T-helper 22 cell (primary cell): ENCODE measurements at places on chromosomes 1 and 21.

DNA sequence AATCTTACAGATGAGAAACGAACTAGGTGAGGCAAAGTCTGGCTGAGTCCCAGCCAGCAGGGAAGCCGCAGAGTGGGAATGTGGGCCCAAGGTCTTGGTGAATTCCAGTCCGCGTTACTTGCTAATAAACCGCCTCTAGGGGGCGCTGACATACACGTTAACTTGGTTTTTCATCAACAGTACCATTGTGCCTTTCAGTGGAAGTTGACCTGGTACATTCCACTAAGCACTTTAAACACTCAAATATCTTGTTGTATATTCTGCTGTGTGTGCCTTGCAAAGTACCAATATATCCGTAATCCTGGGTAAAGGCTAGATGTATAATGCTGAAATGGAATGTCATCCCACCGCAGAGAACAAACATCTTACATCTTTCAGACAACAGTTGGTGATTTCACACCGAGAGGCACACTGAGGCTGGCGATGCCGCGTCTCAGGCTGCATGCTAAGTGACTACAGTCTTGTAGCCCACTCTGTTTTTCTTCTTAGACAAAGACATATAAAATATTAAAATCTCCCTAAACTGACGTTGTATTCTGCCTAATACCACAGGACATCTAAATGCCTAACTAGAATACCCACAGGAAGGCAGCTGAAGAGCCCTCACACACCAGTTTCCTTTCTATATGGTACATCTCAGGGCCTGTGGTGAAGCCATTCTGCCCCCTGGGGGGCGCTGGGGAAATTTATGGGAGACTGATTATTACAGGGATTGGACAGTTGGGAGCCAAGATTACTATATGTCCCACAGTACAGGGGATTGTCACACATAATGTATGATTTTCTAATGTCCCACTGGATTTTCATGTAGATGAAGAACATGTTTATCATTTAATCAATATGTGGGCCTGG is 49.2 kb upstream of the C1orf198 start:
- DNase-seq: peak; percentile 44

DNA sequence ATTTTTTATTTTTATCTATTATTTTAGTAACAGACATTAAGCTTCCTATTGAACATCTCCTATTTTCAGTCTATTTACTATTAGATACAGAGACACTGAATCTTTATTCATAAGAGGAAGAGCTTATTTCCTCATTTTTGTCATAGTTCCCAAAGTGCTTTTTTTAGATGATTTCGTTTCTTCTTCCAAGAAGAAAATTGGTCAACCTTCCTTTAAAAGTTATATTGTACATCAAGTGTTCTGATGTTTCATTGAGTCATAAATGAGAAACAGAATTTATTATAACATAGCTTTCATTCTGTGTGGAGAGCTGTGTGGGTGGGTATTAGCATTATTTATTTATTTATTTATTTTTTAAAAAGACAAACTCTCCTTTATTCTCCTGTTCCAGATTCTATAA is 50.6 kb upstream of the BACH1 start:
- DNase-seq: no peak

DNA sequence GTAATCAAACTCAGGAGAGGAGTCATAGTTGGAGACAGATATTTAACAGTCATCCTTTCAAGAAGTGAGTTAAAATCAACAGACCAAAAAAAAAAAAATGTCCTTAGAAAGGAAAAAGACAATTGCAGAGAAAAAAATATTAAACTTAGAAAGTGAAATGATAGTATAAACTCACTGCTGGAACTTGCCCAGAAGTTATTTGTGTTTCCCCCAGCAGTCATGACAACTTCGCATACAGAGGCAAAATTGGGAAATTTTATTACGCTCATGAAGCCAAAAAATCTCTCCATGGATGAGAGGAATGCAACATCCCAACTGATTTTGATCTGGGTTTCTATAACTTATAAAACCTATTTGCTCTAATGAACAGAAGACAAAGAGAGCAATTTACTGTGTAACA is 198.2 kb downstream of the LRRC7 start:
- DNase-seq: no peak

DNA sequence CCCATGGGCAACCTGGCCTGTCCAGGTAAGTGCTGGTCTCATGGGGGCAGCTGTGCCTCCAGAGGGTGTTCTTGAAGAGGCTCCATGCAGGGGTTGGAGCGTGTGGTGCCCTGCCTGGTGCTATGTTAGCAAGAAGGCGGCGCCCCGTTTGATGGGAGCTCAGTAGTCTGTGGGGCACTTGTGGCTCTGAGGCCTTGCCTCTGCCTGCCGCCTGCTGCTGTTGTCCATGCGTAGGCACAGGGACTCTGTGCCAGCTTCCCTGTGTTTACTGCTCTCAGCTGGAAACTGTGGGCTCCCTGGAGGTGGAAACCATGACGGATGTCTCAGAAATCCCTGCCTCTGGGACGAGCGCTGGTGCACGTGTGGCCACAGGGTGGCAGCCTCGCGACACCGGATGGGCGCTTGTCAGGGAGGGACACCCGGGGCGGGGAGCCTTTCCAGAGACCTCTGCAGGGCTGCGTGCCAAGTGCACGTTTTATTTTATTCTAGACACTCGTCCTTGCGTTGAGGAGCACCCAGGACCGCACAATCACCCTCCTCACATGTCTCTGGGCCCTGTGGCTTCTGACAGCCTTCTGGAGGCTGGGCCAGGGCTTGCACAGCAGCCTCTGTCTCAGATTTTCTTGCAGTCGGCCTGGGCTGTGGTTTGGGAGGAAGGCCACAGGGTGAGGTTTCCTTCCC is 27.1 kb downstream of the SNAP47 start:
- DNase-seq: peak; percentile 77

DNA sequence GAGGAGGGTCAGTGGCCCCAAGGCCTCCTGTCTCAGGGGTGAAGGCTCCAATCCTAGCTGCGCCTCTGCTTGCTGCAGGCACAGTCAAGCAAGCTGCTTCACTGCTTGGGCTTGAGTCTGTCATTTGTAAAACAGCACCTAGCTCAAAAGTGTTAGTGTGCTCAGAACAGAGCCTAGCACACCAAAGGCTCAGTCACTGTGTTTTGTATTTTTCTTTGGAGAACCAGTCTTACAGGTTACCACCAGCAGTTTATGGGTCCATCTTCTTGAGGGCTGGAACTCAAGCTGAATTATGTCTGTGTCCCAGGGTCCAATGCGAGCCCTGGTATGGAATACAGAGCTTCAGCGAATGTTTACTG is 113.6 kb downstream of the DMRTB1 start:
- DNase-seq: no peak

GRCh38 chr1:106038260-106038659 is 1018.2 kb upstream of the PRMT6 start:
- DNase-seq: no peak

GRCh38 chr1:107514841-107515240 is 374.0 kb downstream of the NTNG1 start:
- DNase-seq: no peak

- DNase-seq: no peak
Observed at GRCh38 chr21:45161038-45161945, 86.9 kb downstream of the ADARB1 start.

DNA sequence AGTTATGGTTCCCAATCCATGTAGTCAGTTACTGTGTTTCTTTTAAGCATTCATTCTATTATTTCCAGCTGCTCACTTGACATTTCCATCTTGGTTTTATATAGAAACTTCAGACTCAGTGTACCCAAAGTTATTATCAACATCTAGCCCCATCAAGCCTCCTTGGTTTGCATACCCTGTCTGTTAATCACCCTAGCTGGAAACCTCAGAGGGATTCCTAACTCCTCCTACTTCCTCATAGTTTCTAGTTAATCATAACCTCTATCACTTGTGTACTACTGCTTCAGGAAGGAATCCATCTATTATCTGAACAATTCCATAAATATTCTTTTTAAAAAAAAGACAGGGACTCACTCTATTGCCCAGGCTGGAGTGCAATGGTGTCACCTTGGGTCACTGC is 293.3 kb downstream of the SDCCAG8 start:
- no peak for DNase-seq

DNA sequence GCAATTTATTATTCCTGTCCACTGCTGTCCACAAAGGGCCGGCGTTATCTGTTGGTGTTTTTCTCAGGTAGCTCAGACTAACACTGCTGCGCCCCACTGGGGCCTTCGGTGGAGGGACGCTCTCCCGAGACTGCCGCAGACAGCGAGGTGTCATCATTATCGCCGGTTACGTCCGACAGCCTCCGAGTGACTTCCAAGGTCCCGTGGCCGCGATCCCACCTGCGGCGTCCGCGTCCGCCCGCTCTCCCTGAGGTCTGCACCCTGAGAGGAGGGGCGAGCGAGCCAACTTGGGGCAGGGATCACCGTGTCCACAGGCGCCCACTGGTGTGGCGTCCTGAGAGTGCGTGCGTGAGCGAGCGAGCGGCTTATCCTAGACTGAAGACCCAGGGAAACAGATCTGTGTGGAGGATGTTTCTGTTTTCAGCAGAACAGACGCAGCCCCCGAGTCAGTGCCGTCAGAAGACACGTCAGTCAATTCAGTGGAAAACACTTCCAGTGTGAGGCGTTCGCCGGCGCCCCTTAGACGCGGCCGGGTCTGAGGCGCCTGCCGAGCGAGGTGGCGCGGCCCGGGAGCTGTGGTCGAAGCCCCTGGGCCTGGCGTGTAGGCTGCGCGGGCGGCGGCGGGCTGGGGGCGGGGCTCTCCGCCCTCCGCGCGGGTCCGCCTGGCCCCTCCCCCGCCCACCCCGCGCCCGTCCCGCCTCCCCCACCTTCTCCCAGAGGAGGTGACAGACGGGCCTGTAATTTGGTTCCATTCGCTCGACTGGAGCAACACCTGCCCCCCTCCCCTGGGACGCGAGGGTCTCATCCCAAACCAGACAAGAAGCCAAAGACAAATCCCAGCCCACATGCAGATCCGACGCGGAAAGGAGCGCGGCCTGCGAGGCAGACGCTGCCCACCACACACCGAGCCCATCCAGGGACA is 12.6 kb downstream of the NHLH2 start:
- DNase-seq: no peak

- no peak for DNase-seq
Observed at GRCh38 chr1:53381790-53382401, 54.0 kb upstream of the LRP8 start.

DNA sequence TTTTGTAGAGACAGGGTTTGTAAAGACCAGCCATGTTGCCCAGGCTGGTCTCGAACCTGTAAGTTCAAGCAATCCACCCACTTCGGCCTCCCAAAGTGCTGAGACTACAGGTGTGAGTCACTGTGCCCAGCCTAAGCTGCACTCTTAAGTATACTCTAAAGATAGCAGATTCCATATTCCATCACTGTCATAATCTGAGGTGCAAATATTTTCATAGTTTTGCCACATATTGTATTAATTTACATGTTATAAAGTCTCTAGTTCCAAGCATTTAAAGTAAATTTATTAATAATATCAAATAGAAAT is 121.3 kb downstream of the HFM1 start:
- no peak for DNase-seq

DNA sequence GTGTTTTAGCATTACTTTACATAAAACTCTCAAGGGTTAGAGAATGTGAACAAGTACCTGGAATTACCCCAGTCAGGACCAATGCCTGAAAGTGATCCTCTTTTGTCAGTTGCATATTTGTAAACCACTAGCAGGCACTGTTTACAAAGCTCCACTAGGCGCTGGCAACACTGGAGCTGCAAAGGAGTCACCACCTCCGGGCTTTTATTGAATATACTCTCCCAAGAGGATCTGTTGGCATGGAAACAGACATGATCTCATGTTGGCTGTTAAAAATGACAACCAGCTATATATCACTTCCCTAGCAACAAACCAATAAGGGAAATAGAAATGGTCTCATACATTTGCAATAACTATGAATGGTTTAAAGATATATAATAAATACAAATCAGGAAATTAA is 116.0 kb downstream of the TTLL7 start:
- DNase-seq: no peak

DNA sequence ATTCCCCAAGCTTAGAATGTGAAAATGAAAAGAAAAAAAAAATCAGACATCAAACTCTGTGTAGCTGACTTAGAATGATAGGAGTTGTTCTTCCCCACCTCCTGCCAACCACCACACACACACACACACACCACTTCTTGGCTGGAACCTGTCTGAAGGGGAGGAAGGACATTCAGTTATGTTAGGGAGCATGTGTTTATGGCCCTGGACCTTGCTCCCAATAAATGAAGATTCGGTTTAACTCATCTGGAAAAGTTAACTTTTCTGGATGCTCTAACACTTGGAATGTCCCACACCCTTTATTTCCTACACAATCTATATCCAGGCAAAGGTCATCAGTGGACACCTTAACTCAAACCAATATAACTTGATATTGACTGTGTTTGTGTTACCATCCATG is 112.4 kb downstream of the DAB1 start:
- DNase-seq: no peak

DNA sequence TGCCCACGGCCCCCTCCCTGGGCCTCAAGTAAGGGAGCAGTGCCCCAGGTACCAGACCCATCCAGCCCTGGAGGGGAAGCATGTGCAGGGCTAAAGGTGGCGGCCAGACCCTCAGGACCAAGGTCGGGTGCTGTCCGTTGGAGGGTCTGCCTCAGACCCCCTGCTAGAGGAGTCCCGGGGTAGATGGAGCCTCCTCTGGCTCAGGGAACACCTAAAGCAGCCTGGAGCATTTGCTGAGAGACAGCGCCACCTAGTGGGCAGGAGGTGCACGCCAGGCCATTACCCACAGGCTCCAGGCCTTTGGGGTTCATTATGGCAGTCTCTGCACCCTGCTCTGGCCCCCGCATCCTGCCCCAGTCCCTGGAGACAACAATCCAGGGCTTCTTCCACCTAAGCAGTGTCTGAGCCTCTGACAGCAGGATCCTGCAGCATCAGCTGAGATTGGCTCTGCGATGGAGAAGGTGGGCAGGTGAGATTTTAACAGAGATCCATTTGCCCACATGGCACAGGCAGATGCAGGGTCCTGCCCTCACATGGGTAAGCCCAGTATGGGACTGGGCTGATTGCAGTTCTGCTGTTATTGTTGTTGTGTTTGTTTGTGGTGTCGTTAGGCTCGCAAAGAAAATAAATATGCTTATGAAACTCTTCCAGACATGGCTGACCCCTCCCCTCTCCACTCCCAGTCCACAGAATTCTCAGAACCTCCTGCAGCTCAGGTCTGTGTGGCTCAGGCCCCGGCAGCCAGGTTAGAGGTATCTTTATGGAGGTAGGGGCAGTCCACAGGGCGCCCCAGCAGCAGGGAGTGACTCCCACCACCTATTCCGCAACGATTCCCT is 42.4 kb downstream of the CTNNBIP1 start:
- peak; percentile 61 for DNase-seq

GRCh38 chr1:244391761-244392160 is 59.9 kb downstream of the ADSS2 start:
- no peak for DNase-seq

DNA sequence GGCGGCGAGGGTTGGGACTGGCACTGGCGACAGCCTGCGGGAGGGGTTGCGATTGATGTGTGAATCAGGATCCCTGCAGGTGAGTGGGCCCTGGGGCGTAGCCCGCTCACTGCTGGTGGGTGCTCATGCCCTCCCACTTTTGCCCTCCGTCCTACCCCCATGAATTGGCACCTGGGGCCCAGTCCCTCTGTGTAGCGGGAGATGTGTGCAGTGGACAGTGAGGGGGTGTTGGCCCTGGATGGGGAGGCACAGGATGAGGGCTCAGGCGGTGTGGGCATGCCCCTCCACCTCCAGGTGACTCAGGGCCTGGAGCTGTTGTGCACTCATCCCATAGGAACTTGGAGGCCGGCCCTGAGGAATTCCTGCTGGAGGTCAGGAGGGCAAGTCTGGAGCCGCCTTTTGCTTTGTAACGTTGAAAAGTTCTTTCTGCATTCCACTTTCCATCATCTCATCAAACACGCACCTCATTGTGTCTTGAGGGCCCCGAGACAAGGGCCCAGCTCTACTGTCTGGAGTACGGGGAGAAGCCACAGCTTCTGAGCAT is 3.0 kb downstream of the PEAR1 start:
- no peak for DNase-seq

- DNase-seq: no peak
Observed at GRCh38 chr1:204267191-204267601, 53.4 kb upstream of the GOLT1A start.
